ENCODE measurements at places on chromosomes 12 and 14. TPM values are rescaled to one million over a fixed set of nuclear protein-coding genes. Genes with fewer than 3 reads are reported as not detected.

The KITLG gene
- polyA plus RNA-seq = 21.0 TPM

The HCAR2 gene
- polyA plus RNA-seq = 0.20 TPM

The SYNE2 gene
- polyA plus RNA-seq = 66.5 TPM

The JAG2 gene
- polyA plus RNA-seq = 37.8 TPM

The RERG gene
- 6.5 TPM for polyA plus RNA-seq

The MYO1H gene
- polyA plus RNA-seq = not detected

The RESF1 gene
- 30.9 TPM for polyA plus RNA-seq

The HNF1A gene
- polyA plus RNA-seq = not detected

The FGF23 gene
- polyA plus RNA-seq = 0.09 TPM

The INHBC gene
- 0.42 TPM for polyA plus RNA-seq

The PLXNC1 gene
- polyA plus RNA-seq = 22.0 TPM

The GAPDH gene
- polyA plus RNA-seq = 3,898 TPM

The TOMM20L gene
- 0.60 TPM for polyA plus RNA-seq

The REP15 gene
- 2.4 TPM for polyA plus RNA-seq

The LTBR gene
- 42.5 TPM for polyA plus RNA-seq

The UNC79 gene
- polyA plus RNA-seq = 0.52 TPM

The GPRC5D gene
- not detected for polyA plus RNA-seq

The IL23A gene
- polyA plus RNA-seq = not detected

The CYP46A1 gene
- polyA plus RNA-seq = 2.6 TPM

The MAP1LC3B2 gene
- 8.4 TPM for polyA plus RNA-seq

The ANO4 gene
- 1.0 TPM for polyA plus RNA-seq

The HHIPL1 gene
- 2.1 TPM for polyA plus RNA-seq

The XRCC3 gene
- 10.3 TPM for polyA plus RNA-seq

The CLEC2B gene
- 2.7 TPM for polyA plus RNA-seq

The MIP gene
- not detected for polyA plus RNA-seq

The DTX1 gene
- polyA plus RNA-seq = 3.4 TPM

The ARHGAP9 gene
- 3.5 TPM for polyA plus RNA-seq

The PLEKHD1 gene
- polyA plus RNA-seq = 0.79 TPM

Measured in muscle of back (tissue), 13 donors.